ENCODE measurements at places on chromosomes 7 and 10.
A peak's percentile ranks its signal among the peaks of the same experiment; 100 is the strongest.

- DNase-seq, result no peak
These were observed 509.7 kb upstream of the PODXL start for GRCh38 chr7:132065989-132066603.

DNA sequence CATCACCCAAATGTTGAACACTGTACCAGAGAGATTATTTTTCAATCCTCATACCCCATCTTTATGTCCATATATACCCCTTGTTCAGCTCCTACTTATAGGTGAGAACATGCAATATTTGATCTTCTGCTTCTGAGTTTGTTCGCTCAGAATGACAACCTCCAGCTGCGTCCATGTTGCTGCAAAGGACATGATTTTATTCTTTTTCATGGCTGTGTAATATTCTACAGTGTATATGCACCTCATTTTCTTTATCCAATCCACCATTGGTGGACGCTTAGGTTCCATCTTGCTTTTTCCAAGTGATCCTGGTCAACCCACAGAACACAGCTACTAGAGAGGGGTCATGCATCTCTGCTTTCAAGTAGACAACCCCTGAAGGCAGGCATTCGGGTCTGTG is 99.5 kb downstream of the MYL10 start:
- no peak for DNase-seq

DNA sequence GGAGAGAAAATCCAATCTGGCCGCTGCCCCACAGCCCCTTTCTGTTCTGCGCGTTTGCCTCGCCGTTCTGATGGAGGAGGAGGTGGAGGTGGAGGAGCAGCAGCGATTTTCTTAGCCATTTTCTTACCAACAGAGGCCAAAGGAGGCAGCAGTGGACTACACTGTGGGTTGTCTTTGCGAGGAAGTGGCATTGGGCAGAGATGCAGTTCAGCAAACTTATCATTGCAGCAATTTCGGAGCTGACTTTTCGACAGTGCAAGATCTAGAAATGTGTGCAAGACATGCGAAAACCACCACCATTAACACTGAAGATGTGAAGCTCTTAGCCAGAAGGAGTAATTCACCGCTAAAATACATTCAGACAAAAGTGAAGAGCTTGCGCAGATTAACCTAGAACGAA is 1.9 kb upstream of the ARL4A start:
- peak; percentile 10 for DNase-seq

DNA sequence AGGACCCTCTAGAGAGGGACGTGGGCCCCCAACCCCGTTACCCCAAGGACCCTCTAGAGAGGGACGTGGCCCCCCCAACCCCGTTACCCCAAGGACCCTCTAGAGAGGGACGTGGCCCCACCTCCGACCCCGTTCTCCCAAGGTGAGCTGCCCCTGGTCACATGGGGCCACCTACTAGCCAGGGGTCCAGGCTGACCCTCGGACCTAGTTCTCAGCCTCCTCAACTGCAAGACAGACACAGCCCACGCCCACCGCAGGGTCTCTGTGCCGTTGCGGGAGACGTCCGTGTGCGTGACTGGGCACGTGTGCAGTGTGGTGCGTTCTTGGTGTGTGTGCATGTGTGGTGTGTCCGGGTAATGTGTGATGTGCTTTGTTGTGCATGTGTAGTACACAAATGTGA is 21.6 kb upstream of the UTF1 start:
- no peak for DNase-seq

DNA sequence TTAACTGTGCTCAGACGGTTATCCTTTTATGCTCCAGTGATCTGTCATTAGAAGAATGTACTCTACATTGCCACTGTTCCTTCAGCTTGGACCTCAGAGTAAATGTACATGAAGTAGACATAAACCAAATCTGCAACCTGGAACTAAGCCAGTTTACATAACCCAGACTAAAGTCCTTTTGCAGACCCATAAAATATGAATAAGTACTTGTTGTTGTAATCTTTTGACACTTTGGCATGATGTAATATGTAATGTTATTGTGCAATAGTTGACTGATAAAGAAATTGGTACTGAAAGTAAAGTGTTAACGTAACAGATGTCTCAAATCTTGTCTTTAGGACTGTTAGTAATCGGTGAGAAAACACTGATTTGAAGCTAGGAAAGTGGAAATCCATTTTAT is 115.8 kb upstream of the SORCS1 start:
- no peak for DNase-seq

DNA sequence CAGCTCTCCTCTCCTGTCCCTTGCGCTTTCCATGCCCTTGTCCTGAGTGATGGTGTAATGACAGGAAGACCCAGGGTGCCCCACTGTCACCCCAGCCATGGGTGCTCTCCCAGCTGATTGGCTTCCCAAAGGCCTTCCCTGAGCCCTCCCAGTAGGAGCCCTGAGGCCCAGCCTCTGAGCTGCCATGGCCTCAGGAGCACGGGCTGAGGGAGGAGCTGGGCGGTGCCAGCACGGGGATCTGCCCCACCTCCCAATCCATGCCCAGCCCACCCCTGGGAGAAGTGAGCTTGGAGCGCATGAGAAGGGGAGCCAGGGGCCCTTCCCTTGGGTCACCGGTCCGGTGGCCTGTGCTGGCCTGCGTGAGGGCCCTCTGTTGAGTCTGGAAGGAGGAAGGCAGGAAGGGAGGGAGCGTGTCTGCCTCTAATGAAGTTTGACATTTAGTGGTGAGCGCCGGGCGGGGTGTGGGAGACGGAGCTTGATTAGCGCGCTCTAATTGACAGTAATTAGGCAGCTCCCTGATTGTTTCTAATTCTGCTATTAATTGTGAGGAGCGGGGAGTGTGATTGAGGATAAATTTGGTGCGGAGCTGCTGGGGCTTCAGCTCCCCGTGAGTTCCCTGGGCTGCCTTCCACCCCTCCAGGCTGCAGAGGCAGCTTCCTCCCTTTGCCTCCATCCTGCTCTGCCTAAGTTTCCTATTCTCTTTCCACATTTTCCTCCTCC is 28.3 kb downstream of the GBX1 start:
- DNase-seq, result no peak

GRCh38 chr10:47350671-47351640 is 2.8 kb downstream of the RBP3 start:
- DNase-seq, result no peak

DNA sequence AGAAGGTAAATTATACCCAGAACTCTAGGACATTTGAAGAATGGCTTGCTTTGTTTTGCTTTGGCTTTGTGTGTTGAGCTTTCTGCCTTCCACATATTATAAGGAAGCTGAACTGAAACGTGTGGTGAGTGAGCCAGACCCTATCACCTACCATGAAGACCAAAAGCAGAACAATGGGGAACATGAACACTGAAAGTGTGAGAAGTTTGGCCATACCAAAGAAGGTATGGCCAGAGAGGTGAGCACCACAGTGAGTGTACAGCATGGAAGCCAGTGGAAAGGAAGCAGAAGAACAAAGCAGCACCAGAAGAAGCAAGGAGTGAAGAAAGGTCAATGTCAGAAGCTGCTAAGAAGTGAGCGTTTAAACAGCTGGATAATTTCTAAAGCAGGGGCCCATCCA is 59.7 kb upstream of the CCDC71L start:
- DNase-seq, result no peak

- no peak for DNase-seq
These were observed 549 bp upstream of the DDX50 start for GRCh38 chr10:68900427-68901104.

GRCh38 chr7:3310884-3311283 is 9.8 kb downstream of the SDK1 start:
- DNase-seq, result no peak
